GM12864 (cell line): ENCODE measurements at places on chromosomes 16 and 17.

- DNase-seq, result no peak
Observed at GRCh38 chr16:85139881-85140339, 27.6 kb upstream of the CIBAR2 start.

GRCh38 chr17:79658811-79659207 lies 48.0 kb upstream of the RBFOX3 start:
- no peak for DNase-seq

DNA sequence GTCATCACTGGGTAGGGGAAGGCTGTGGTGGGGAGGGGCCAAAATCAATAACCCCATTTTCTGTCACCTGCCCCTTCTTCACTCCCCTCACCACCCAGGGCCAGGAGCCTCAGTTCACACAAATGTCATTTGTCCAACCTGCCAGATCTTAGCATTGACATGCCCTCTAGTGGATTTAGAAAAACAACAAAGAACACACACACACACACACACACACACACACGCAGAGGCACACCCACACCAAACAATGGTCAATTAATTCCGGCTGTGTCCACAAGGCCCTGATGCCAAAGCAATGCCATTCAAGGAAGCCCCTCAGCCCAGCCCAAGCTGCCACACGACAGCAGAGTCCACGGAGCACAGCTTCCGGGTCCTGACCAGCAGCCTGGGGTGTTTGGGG lies 68.4 kb downstream of the NOG start:
- no peak for DNase-seq

DNA sequence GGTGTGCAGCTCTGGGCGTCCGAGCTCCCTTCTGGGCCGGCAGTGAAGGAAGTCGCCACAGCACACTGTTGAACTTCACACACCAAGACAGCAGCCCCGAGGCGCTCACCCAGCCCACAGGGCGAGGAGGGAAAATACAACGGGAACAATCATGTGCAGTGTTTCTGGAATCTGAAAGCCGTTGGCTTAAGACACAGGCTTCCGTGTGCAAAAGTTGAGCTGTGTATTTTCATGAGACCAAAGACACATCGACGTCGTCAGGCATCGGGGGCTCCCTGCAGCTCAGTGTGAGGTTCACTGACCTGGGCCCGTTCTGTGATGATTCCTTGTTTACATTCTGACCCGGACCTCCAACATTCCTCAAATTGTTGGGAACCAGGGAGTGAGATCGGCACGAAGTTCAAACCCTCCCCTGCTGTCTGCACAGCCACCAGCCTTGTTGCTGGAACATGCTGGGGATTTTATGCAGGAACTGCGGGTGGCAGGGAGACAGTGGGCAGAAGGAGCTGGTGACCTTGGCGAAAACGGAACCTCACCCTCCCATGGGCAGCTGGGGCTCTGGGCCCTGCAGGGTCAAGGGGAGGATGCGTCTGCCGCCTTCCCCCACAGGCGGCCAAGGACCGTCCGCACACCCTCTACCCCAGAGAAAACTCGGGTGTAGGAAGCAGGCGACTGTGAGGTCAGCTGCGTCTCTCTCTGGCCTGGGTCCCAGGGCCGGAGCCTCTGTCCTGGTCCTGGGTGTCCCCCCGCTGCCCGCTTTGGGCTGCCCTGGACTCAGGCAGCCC lies 72.2 kb downstream of the METRNL start:
- DNase-seq, result no peak

GRCh38 chr17:41848788-41849187 lies 11.2 kb downstream of the KLHL10 start:
- no peak for DNase-seq

- DNase-seq, result no peak
Observed at GRCh38 chr17:34261568-34262337, 6.7 kb downstream of the CCL2 start.

- DNase-seq, result no peak
Observed at GRCh38 chr17:9239246-9239792, 218.0 kb downstream of the NTN1 start.

- DNase-seq, result no peak
Observed at GRCh38 chr16:88673716-88674379, 11.0 kb upstream of the MVD start.

DNA sequence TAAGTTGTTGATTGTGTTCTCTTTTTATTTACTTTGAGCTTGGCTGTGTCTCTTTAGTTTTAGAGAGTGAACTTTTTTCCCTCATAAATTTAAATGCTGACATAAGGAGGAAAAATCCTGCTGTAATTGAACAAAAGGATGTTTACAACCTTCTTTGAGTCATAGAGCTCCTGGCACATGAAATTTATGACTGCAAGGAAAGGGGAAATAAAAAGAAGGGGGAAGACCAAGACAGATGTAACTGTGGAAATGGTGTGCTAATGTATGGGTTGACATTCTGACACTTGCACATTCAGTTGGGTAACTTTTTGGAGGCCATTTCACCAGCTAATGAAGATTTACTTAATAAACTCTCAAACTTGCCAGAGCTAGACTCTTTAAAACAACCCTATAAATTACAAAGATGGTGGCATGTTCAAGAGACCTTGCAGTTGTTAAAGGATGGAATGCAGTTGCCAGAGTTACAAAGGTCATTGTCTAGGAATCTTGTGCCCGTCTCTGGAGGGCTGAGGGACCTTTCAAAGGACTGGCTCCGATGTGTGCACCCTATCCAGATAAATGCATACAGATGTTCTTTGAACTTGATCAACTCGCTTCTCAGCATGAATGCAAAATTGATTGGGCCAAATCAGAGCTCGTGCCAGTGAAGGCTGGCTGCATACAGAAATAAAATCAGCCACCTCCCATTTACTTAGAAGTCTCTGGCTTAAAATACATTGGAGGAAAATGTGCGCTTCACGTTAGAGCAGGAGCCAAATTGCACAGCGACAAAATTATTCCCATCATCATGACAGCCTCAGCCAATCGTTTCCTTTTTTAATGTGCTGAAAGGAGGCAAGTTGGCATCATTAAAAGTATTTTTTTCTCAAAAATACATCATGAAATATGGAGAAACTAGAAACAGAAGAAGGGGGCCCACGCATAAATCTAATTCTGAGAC lies 289.0 kb upstream of the XYLT1 start:
- DNase-seq, result no peak

DNA sequence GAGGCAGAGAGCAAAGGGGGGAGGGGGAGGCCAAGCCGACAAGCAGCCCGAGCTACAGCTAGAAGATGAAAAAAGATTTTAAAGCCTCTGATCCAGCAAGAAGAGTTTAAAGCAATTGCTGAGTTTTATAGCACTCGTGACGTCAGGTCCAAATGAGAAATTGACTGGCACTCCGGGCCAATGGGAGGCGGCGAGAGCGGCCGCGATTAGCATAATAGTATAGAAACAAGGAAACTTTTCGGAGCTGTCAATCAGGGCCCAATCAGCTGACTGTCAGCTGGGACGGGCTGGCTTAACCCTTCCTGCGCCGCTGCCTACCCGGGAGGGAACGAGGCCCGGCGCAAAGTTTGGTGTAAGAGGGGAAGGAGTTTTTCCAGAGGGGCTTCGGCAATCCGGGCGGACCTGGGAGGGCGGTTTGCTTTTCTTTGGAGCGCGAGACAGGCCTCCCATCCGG lies at the start of gene MAF:
Gene MAF, minus strand, starts transcription at position 100 of the 454 bp plus-strand sequence. CDS start 835 bp downstream, outside the sequence.
- DNase-seq, result no peak

- DNase-seq, result no peak
Observed at GRCh38 chr17:36616061-36617029, 15.0 kb downstream of the MRM1 start.

- DNase-seq, result no peak
Observed at GRCh38 chr17:29167393-29168078, 12.7 kb downstream of the MYO18A start.

- DNase-seq, result no peak
Observed at GRCh38 chr17:61967729-61968128, 39.9 kb upstream of the INTS2 start.

GRCh38 chr17:42577140-42577531 lies 393 bp downstream of the PSMC3IP start:
- DNase-seq, result no peak

- DNase-seq, result no peak
Observed at GRCh38 chr17:41988418-41988817, 21.8 kb downstream of the CNP start.

DNA sequence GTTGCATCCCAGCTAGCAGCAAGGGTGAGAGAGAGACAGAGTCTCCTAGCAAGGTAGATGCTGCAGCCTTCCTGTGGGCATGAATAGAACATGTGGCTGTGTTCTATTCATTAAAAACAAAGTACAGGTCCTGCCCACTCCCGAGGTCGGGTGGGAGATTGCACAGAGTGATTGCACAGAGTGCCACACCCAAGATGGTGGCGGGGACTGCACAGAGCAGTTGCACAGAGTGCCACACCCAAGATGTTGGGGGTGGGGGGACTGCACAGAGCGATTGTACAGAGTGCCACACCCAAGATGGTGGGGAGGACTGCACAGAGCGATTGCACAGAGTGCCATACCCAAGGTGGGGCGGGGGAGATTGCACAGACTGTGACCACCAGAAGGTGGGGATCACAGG lies 410.8 kb upstream of the EEF2KMT start:
- DNase-seq, result no peak

- DNase-seq, result no peak
Observed at GRCh38 chr16:2716948-2717347, 3.1 kb downstream of the PRSS27 start.

DNA sequence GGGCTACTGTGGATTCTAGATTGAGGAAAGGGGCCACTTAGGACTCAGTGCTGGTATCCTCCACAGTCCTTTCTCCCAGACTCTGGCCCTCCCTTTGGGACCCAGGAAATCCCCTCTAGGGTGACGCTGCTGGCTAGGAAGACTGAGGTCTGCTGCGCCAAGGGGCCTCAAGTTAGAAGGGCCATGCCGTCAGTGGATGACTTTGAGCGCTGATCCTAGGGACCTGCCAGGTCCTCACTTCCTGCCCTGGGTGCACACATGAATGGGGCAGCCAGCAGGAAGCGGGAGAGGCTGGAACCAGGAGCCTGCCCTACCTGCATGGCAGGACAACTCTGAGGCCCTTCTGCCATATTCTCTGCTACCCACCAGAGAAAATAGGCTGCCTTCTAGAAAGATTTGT lies 145.0 kb downstream of the RAB11FIP4 start:
- DNase-seq, result no peak

GRCh38 chr16:86383488-86384262 lies 126.7 kb upstream of the FOXF1 start:
- no peak for DNase-seq

DNA sequence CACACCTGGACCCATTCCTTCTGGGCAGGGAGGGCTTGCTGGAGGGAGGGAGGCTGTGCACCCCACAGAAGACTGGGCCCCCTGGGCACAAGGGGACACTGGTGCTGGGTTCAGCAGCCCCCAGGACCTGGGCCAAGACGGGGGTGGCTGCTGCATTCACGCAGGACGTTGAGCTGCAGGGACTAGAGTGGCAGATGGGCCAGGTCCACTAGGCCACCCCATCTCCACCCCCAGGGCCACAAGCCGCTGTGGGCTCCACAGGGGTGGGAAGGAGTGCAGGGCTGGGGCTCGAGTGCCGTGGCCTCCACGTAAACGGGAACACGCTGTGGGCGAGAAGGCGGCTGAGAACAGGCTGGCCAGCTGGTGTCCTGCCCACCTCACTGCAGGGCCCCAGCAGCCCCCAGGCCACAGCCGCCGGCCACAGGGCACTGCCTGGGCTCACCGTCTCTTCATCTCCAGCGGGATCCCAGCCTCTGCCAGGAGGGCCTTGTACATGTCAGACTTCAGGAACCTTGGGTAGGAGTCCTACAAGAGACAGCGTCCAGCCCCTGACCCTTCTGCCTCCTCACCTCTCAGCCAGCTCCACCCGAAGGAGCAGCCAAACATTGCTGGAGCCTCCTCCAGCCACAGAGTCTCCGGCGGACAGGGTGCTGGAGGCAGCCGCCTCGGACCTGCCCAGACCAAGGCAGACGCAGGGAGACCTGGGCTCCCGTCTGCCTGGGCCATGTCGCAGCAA lies 6.5 kb downstream of the RGS11 start:
- no peak for DNase-seq

DNA sequence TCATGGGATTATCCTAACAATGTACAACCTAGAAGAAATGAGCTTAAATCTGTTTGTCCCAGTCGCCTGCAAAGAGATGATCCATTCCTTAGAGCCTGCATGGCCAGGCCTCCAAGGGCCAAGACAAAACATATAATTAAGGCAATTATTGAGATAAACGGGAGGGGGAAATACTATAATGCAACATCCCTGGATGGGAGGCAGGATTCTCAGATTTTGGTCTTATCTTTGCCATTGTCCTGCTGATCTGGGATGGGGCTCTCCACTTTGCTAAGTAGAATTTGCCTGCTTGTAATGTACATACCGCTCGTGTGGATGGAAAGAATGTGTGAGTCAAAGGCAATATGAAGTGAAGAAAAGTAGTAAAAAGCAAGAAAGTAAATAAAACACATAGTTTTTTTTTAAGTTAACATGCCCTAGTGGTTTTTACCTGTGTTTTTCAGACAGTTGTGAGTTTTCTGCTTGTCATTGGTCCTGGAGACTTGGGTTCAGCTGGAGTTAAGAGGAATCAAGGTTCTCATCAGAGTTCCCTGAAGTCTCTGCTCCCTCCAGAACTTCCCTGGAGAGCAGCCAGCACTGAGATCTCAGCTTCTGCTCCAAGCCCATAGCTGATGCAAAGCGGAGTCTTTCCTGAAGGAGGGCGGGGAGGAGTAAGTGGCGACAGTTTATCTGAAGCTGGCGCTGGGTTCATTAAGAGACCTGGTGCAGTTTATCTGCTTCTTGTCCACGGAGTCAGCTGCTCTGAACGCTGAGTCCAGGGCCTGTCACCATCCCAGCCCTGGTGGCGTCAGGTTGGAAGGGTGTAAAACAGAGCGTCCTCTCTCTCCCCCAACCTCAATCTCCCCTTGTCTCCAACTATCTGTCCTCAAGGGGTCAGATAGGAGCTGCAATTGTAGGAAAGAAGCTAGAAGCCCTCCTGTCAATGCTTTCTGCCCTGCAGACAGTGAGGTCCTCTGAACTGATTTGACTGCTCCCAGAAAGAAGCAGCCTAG lies 30.1 kb downstream of the HOXB1 start:
- DNase-seq, result no peak

- DNase-seq, result no peak
Observed at GRCh38 chr17:77085926-77086432, 54.8 kb upstream of the SEC14L1 start.

DNA sequence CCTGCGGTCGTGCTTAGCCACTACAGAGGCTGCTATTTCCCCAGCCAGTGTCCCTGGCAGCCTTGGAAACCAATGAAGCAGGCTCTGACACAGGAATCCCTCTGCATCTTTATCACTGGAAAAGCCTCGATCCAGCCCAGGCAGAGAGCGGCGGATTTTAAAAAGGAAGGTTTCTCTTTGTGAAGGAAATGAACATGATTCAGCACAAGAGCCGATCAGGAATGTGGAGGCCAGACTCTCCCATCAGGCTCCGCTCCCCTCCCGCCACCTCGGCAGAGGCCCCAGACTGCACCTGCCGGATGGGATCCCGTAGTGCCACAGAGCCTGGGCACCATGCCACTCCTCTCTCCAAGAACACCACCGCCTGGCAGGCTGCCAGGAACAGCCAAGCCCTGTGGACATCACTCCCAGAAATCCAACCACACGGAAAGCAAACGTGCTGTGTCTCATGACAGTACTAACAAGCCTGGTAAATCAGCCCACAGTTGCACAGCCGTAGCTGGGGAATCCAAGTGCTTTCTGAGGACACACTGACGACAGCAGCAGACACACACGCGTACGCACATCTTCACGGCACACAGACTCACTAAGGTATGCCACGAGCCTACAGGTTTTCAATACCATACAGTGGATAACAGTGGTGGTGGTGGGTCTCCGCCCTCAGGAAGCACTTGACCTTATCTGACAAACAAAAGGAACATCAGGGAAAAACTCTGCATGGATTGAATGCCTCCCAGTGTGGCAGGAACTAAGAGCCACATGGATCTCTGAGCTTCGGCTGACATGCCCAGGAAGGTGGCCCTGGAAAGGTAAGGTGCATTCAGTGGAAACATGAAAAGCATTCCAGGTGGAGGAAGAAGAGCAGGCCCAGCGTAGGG lies 5.4 kb downstream of the LRRC75A start:
- no peak for DNase-seq
